ENCODE measurements at places on chromosomes 4 and X.
A peak's percentile ranks its signal among the peaks of the same experiment; 100 is the strongest.

- no peak for DNase-seq
These were observed 10.9 kb downstream of the RTL5 start for GRCh38 chrX:72120837-72121236.

DNA sequence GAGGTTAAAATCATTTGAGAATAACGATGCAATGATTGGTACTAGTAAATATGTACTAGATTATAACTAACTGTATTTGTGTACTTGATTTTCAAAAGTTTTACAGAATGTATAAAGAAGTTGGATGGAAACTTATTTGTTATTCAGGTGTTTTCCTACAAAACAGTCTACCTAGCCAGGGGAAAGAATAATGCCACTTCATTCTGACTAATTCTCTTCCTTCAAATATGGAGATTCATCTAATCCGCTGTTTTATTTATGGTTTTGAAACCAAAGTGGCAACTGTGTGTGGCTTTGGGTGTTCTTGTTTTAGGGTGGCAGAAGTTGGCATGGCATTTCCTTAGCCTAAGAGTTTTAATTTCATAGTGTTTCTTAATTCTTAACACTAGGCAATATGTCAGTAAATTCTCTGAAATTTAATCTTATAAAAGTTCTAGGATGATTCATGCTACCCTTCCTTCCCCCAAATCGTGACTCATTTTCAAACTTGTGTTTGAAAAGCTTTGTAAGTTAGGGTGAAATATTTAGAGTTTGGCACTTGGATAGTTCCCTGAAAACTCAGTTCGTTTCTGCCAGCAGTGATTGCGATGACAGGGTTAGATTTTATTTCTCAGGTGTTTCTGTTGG lies 62.6 kb downstream of the DCLK2 start:
- DNase-seq = no peak

DNA sequence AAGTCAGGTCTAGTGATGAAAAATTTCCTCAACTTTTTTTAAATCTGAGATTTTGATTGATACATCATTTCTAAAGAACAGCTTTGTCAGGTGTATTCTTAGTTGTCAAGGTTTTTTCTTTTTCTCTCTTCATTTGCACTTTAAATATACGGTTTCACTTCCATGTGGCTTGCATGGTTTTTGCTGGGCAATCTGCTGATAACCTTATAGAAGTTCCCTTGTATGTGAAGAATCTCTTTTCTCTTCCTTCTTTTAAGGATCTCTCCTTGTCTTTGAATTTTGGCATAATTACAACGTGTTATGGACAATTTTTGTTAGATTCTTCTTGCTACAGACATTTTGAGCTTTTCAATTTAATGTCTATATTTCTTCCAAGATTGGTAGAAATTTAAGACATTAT lies 76.4 kb downstream of the ZNF721 start:
- DNase-seq = no peak

GRCh38 chr4:145177511-145177905 lies 2.9 kb downstream of the OTUD4 start:
- DNase-seq = no peak

GRCh38 chr4:8694651-8695151 lies 102.1 kb downstream of the CPZ start:
- DNase-seq = no peak

GRCh38 chrX:14819769-14820168 lies 53.1 kb downstream of the FANCB start:
- DNase-seq = no peak

DNA sequence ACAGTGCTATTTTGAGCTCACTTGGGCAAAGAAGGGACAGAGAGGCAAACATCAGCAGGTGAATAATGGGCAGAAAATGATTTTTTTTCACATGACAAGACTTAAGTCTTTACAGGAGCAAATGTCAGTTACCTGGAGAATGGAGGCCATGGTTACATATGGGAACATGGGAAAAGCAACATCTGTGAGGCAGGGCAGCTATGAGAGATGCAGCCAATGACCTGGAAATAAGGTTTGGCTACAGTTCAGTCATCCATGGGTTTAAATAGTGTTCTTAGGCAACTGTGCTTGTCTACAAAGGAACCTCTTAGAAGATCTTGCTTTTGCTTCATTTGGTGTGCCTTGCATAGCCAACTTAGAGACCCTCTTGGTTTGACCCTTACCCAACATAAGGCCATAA lies 490.2 kb upstream of the LCORL start:
- DNase-seq = no peak

DNA sequence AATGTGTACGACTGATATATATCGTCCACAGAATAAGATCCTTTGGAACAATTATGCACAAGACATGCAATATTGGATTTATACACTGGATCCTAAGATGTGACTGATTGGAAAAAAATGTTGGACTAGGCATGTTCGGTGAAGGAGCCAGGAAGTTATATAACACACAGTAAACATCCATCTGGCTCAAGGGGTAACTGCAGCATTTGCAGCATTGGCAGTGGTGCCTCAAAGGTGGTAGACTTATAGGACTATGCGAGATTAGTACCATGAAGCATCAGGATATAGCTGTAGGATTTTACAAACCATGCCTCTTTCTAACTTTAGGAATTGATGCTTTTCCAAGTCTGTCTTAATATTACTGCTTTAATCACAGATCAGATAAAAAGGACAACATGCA lies 34.3 kb downstream of the MSX1 start:
- DNase-seq = no peak

DNA sequence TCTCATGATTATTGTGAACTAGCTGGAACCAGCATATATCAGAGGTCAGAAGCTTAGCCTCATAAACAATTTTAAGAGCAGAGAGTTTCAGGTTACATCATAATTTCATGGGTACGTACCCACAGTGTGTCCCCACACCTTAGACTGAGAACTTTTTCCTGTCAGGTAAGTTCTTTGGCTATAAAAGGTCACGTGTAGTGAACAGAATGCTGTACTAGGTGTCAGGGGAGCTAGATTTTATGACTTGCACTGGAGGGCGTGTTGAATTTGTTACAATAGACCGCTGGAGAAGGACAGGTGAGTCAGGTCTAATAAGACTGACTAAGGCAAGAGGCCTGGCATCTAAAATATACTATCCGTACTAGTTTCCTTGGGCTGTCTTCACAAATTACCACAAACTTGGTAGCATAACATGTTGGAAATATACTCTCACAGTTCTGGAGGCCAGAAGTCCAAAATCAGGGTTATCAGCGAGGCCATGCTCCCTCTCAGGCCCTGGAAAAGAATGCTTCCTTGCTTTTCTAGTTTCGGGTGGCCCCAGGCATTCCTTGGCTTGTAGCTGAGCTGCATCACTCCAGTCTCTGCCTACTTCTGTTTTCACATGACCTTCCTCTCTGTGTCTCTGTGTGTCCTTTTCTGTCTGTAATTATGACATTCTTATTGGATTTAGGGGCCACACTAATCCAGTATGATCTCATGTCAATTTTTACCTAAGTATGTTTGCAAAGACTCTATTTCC lies 512.0 kb upstream of the NR3C2 start:
- no peak for DNase-seq

DNA sequence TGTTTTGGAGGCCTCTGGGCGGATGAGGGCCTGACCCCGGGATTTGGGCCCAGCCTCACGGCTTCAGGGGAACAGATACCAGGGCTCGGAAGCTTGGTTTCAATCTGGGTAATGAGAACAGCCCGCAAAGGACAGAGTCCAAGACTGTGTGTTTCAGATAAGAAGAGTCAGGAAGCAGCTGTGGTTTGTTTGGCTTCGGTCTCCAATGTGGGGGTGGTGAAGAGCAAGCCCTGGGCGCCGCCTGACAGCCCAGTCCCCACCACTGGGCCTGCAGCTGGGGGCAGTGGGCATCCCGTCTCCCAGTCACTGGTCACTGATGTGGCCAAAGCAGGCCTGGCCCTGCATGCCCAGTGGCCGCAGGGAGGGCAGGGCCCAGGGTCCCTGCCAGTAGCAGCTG lies 9.1 kb downstream of the WFS1 start:
- no peak for DNase-seq

DNA sequence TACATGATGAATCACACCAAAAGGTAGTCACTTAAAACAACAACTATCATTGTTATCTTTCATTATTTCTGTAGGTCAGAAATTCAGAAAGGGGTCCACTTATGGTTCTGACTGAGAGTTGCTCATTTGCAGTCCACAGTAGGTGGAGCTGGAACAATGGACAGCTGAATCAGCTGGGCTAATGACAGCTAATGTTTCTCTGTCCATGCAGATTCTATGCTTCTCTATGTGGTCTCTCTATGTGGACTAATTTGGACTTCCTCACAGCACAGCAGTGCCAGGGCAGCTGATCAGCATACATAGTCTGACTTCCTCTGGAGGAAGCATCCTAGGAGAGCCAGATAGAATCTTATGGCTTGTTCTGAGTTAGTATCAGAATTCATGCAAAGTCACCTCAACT lies 131.7 kb upstream of the INTU start:
- no peak for DNase-seq

GRCh38 chr4:152197211-152197610 lies 338.7 kb downstream of the FBXW7 start:
- no peak for DNase-seq

DNA sequence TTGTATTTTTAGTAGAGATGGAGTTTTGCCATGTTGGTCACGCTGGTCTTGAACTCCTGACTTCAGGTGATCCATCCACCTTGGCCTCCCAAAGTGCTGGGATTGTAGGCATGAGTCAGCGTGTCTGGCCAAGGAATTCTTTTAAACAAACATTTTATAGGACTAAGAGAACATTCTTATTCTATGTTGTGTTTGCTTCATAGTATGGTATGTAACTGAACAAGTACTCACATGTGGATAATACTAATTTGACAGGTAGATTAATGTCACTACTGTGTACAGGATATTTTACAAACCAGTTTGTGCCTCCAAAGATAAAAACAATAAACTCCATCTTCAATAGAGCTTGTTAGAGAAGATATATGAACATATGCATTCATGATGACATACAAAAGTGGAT lies 1353.4 kb downstream of the PCDH7 start:
- DNase-seq = no peak

- DNase-seq = no peak
These were observed 457.1 kb upstream of the BOD1L1 start for GRCh38 chr4:14084598-14084997.

DNA sequence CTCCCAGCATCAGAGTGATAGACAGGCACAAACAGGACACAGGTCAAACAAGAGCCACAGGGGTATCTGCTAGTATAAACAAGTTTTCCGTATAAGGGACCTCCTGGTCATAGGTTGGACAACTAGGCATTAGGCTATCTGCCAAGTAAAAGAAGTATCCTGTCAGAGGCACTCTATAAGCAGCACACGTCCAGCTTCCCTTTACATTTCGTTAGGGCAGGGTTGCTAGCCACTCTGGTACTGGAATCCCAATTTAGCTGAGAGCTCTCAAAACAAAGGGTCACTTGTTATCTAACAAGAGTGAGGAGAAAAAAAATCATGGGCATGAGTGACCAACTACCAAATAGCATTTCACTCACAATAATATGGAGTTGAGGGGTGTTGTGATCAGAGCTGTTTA lies 780.7 kb upstream of the DIAPH2 start:
- no peak for DNase-seq

GRCh38 chr4:3229964-3230363 lies 19.0 kb upstream of the MSANTD1 start:
- no peak for DNase-seq

GRCh38 chr4:107818301-107818910 lies 6.3 kb upstream of the SGMS2 start:
- DNase-seq = no peak

- DNase-seq = no peak
These were observed 26.8 kb upstream of the CLDN24 start for GRCh38 chr4:183348706-183349659.

- peak; percentile 21 for DNase-seq
These were observed 14.8 kb downstream of the PDK3 start for GRCh38 chrX:24479924-24480323.

- no peak for DNase-seq
These were observed 57.0 kb downstream of the HPGDS start for GRCh38 chr4:94285666-94286065.

- DNase-seq = no peak
These were observed 357.3 kb upstream of the RASGEF1B start for GRCh38 chr4:81828991-81829390.
